ENCODE measurements at places on chromosomes 7 and 10.
A peak's percentile ranks its signal among the peaks of the same experiment; 100 is the strongest.

DNA sequence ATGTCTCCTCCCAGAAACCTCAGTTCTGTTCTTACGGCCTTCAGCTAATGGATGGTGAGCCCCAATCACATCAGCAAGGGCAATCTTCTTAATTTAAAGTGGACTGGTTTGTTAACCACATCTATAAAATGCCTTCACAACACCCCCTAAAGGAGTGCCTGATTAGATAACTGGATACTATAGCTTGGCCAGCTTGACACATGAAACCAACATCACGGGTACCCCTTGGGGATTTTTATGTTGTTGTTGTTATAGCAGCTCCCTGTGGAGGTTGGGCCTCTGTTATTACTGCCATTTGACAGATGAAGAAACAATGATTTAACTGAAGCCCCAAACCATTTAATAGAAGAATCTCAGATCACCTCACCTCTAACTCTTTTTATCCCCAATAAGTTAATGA, 26.8 kb downstream of the STRA8 start:
- no peak for DNase-seq

GRCh38 chr10:13184730-13185514, 23.6 kb downstream of the MCM10 start:
- DNase-seq = peak; percentile 3

GRCh38 chr10:70066190-70066589, 13.5 kb downstream of the MACROH2A2 start:
- no peak for DNase-seq

- peak; percentile 17 for DNase-seq
These were observed 31.7 kb downstream of the LHPP start for GRCh38 chr10:124493214-124493882.

- peak; percentile 86 for DNase-seq
These were observed 104.0 kb downstream of the SLIT1 start for GRCh38 chr10:97081621-97082235.

- DNase-seq = peak; percentile 89
These were observed 486.0 kb upstream of the MKI67 start for GRCh38 chr10:128612195-128612594.

- no peak for DNase-seq
These were observed 89.3 kb upstream of the PITRM1 start for GRCh38 chr10:3261921-3262320.

- no peak for DNase-seq
These were observed 147.2 kb upstream of the RHEB start for GRCh38 chr7:151666886-151667285.

DNA sequence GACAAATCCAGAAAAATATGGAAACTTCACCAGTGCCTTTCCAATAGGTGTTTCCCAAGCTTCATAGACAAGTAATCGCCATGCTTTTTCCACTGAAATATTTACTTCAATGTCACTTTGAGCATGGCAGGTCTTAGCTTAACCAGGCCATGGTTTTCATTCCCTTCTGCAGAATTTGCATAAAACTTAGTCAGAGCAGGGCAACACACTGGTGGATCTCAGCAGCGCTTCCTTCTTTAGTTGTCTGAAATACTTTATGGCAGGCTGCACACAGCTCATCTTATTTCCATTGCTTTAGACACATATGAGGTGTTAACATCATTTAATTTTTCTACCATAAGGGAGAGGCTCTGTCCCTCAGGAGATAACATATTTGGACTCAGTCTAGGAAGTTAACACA, 102.9 kb upstream of the AHR start:
- DNase-seq = no peak

DNA sequence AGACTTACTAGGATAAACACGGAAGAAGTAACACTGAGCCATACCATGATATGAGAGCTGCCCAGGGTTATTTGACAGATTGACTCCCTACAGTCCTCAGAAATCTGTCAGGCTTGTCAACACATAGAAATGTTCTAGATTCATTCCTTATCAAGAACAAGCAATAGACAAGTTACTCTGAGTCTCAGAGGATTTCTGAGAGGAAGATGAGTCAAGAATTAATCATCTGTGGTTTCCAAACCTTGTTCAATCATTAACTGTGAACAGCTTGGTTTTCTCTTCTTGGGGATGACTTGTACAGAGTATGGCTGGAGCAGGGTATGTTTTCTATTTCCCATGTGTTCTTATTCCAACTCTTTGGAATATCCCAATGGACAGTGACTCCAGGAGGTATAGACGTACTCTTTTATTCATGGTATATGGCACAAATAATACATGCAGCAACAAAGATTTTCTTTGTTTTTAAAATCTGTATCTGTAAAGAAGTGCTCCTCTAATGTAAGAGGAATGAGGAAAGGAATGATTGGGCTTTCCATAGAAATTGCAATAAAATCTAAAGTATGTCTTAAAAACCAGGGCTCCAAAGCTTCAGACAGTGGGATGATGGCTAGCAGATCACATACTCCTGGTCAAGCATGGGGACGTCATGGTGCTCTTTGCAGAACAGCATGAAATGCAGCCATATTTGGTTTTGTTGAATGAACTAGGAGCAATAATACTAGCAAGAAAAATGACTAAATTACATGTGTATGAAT, 11.9 kb upstream of the SFR1 start:
- DNase-seq = no peak

- no peak for DNase-seq
These were observed 719.0 kb downstream of the GRM8 start for GRCh38 chr7:126533715-126534114.

GRCh38 chr7:33776788-33777187, 128.6 kb upstream of the BMPER start:
- no peak for DNase-seq

- DNase-seq = peak; percentile 48
These were observed 32.5 kb downstream of the C10orf105 start for GRCh38 chr10:71687077-71687476.

GRCh38 chr10:4847561-4848355, 21.8 kb downstream of the AKR1E2 start:
- peak; percentile 17 for DNase-seq

DNA sequence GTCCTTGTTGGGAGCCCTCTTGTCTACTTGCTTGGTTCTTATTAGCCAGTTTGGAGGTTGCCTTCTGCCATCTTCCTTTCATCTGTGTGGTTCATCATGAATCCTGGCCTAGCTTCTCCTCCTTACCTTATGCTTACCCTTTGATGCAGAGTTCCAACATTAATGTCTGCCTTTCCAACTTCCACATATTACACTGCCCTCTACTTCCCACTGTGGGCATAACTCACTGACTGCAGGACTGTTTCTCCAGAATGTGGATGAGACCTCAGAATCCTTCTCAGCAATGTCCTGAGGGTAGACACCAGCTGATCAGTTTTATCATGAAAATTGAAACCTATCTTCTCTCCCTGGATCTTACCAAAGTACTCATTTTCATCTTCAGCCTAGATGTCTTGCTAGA, 491.0 kb downstream of the LRMDA start:
- no peak for DNase-seq

- DNase-seq = no peak
These were observed 41.3 kb downstream of the WDR37 start for GRCh38 chr10:1097436-1097835.

- no peak for DNase-seq
These were observed 172.0 kb downstream of the MAGI2 start for GRCh38 chr7:79281426-79281825.

DNA sequence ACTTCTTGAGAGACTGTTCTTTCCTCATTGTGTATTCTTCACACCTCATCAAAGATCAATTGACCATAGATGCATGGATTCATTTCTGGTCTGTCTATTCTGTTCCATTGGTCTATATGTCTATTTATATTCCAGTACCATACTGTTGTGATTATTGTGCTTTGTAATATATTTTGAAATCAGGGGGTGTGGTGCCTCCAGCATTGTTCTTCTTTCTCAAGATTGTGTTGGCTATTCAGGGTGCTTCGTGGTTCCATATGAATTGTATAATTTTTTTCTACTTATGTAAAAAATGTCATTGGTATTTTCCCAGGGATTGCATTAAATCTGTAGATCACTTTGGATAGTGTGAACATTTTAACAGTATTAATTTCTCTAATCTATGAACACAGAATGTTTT, 106.5 kb downstream of the EPC1 start:
- DNase-seq = no peak

- no peak for DNase-seq
These were observed 10.0 kb downstream of the ZNF777 start for GRCh38 chr7:149450821-149451220.

- DNase-seq = no peak
These were observed 3.1 kb downstream of the ARHGAP22 start for GRCh38 chr10:48601789-48602188.

- no peak for DNase-seq
These were observed 70.3 kb downstream of the GNAI1 start for GRCh38 chr7:80204919-80205318.

- DNase-seq = no peak
These were observed 80.1 kb upstream of the MKRN1 start for GRCh38 chr7:140559410-140559809.

- peak; percentile 80 for DNase-seq
These were observed 48.5 kb downstream of the NXPH1 start for GRCh38 chr7:8481752-8482446.

DNA sequence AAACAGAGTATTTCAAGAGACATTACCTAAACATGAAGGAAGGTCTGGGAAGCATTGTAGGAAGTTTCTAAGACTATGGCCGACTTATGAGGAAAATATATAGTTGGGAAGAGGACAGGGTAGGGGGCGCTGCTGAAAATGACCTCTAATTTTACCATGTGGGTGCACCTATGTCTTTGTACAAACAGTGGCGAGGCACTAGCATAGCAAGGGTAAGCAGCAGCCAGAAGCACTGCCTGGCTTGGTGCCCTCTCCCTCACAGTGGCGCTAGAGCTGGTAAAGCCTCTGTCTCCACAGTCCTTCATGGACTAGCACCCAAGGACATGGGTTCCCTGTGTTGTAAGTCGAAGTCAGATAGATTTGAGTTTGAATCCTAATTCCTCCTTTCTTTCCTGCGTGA, 461.2 kb downstream of the INHBA start:
- DNase-seq = no peak

GRCh38 chr10:43385412-43386004, 14.1 kb downstream of the FXYD4 start:
- no peak for DNase-seq

- DNase-seq = peak; percentile 89
These were observed 67.6 kb downstream of the FAM53B start for GRCh38 chr10:124676416-124677062.

GRCh38 chr7:332020-332517, 42.1 kb downstream of the FOXL3 start:
- DNase-seq = no peak

DNA sequence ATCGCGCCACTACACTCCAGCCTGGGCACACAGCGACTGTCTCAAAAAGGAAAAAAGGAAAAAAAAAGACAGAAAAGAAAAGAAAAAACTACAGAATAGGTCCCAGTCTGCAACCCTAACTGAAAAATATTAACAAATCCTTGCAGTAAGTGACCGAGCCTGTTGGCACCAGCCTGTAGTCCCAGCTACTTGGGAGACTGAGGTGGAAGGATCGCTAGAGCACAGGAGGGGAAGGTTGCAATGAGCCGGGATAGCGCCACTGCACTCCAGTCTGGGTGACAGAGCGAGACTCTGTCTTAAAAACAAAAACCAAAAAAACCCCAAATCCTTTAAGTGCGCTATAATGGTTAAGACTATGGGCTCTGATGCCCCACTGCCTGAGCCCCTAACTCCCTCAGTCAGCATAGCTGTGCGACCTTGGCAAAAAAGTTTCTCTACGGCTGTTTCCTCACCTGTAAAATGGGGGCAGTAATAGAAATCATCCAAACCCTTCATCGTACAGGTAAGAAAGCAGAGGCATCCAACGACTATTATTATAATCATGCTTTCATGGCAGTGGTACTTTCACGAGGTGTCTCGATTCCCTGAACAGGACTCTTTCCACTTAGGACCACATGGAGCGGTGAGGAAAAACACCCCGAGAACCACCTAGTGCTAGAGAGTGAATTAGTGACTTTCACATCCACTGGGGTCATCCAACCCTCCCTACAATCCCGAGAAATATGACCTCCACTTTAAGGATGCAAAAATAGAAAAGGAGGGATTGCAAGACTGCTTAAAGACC, 755 bp downstream of the TOMM7 start:
- DNase-seq = peak; percentile 40

GRCh38 chr7:135661311-135662122, 797 bp upstream of the STMP1 start:
- no peak for DNase-seq

DNA sequence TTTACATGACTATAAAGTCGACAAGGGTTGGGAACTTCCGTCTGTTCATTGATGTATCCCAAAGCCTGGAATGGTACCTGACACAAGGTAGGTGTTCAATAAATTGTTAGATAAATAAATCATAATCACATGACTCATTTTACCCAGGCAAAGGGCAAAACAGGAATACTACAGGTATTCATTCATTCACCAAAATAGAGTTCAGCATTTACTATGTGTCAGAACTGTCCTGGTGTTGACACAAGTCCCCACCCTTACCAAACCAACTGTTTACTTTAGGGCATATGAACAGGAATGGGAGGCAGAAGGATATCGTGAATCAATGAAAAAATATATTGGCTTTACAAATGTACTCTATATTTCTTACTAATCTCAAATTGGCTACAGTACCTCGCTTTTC, 666 bp upstream of the YAE1 start:
- no peak for DNase-seq

- DNase-seq = no peak
These were observed 46.9 kb downstream of the GALNT11 start for GRCh38 chr7:152072421-152072820.

DNA sequence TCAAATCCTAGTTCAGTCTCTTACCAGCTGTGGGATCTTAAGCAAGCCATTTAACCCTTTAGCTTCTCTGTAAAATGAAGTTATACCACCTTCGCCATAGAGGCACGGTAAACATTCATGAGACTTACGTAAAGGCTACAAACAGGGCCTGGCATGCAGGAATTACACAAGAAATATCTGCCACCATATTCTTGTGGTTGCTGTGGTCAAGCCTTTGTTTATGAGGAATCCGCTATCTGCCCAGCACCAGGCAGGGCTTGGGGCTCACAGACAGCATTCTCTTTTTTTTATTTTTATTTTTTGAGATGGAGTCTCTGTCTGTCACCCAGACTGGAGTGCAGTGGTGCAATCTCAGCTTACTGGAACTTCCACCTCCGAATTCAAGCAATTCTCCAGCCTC, 9.9 kb downstream of the AIFM2 start:
- DNase-seq = no peak

Data from tongue (tissue), 3 donors.